ENCODE measurements at places on chromosomes 13 and 19. TPM values are rescaled to one million over a fixed set of nuclear protein-coding genes. Genes with fewer than 3 reads are reported as not detected.

The PTPRH gene
- 233 TPM for total RNA-seq

DNA sequence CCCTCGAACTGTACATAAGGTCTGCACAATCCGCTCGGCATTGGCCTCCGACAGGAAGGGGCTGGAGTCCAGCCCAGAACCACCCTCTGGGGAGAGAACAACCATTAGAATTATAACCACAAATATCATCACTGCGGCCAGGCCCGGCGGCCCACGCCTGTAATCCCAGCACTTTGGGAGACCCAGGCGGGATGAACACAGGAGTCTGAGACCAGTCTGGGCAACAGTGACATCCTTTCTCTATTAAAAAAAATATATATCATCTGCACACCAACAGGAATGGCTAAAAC lies 11.4 kb downstream of the COQ8B start:
- no peak for DNase-seq

DNA sequence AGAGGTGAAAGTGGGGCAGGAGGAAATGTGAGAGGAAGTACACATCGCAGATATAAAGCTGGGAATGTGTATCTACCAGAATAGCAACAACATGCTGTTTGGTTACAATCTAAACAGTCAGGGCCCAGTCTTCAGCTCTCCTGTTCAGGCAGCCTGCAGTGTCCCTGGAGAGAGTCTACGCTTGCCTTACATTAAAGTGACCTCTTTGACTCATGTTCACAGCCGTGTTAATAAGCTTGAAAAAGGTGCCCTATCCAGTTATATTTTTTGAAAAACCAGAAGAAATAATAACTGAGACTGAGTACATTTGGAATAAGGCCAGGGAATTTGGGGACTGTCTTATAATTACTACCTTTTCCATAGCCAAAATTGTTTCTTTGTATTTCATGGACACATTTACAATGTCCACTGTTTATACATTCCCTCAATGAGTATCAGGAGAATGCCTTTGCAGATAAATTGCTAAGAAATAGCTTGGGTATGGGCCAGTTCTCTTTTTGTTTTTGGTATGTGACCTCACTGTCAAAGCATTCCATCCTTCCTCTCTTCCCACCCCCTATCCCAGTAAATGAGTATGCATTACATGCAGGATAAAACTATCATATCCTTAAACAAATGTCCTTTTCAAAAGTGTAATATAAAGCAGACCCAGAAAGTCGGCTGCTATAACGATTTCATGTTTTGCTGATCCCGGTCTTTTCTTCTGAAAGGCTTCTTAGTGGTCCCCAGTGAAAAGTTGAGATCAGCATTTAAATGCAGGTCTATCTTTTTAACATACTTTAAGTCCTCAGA lies 82.6 kb downstream of the PCDH9 start:
- no peak for DNase-seq

GRCh38 chr19:51163257-51163656 lies 21.2 kb downstream of the SIGLEC7 start:
- no peak for DNase-seq

DNA sequence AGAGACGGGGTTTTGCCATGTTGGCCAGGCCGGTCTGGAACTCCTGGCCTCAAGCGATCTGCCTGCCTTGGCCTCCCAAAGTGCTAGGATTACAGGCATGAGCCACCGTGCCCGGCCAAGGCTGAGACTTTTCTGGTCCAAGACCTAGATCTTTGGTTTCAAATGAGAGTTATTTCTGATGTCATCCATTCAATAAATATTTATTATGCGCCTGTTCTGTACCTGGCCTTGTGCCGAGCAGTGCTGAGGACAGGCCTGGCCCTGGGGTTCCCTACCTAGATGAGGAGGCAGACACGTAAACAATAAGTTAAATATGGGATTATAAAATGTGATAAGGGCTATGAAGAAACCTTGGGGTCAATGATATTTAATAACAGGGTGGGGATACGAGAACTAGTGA lies 4.5 kb downstream of the RELB start:
- DNase-seq: peak; percentile 83

The MPND gene
- total RNA-seq: 26.1 TPM

DNA sequence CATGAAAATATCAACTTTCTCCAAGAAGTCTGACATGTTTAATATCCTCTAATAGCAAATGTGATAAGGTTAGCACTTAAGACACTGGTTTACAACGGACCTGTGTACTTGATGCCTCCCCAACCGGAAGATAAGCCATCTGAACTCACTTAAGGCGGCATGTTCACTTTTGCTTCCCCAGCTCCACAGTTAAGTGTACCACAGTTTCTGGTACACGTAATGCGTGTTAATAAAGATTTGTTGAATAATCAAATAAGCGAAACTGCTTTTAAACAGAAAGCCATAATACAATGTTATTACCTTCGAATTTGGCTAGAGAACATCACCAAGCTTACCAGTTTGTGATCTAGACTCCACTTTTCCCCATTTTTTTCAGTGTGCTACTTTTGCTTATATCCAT lies 1.4 kb upstream of the PAN3 start:
- DNase-seq: no peak

The SIGLEC9 gene
- total RNA-seq: 1.9 TPM

DNA sequence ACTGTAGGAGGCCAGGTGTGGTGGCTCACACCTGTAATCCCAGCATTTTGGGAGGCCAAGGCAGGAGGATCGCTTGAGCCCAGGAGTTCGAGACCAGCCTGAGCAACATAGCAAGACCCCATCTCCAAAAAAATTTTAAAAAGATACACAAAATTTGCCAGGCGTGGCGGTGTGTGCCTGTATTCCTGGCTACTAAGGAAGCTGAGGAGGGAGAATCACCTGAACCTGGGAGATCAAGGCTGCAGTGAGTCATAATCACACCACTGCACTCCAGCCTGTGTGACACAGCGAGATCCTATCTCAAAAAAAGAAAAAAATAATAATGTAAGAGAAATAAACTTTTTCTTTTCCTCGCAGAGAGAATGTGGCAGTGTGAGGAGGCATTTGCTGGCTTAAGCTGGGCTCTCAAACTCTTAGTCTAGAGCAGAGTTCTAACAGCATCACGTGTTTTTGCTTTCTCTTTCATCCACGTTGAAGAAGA lies 21.1 kb downstream of the FAM187B start:
- DNase-seq: no peak

DNA sequence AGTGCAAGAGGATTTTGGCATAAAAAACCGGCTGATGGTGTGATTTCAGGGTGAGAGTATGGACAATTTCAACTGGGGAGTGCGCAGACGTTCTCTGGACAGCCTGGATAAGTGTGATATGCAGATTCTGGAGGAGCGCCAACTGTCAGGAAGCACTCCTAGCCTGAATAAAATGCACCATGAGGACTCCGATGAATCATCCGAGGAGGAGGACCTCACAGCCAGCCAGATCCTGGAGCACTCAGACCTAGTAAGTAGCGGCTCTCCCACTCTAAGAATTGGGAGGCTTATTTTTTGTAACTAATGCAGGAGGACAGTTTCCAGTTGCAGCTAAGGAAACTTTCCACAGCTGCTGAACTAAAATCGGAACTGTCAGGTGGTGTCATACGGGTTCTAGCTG lies 53.6 kb downstream of the ZAR1L start:
- no peak for DNase-seq

GRCh38 chr19:14544977-14545715 lies 15.8 kb downstream of the TECR start:
- DNase-seq: no peak

- DNase-seq: no peak
Observed at GRCh38 chr13:21371011-21371410, 88.1 kb downstream of the ZDHHC20 start.

The RGCC gene
- 7.4 TPM for total RNA-seq

- no peak for DNase-seq
Observed at GRCh38 chr13:43036351-43037250, 13.2 kb downstream of the DNAJC15 start.
